Stimulated activated CD4-positive, alpha-beta T cell treated with anti-CD3 and anti-CD28 coated beads, Interleukin-4, amount 100 ng/mL, for 48 hours (primary cell): ENCODE measurements at places on chromosomes 5 and 9.

DNA sequence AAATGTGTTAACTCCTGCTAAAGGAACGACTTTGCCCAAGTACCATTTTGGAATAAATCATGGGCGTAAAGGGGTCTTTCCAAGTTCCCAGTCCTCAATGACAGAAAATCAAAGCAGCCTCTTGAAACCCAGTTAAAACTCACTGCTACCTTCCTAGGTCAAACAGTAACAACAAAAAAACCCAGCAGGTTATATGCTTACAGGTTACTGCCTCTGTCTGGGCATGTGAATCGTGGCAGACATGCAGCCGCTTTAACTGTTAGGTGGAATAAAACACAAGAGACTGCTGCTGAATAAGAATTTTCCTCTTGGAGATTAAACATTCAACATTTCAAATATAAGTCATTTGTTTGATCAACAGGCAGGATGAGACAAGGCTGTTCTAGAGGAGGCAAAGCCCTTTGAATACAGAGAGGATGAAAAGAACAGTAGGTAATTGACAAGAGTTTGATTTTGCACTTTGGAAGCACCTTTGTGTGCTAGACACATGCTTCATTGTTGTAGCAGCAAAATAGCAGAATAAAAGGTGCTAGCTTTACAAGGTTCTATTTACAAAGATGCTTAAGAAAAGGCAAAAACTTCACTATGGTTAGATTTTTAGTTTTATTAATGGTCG is 319.4 kb downstream of the NDUFS4 start:
- DNase-seq, result no peak

DNA sequence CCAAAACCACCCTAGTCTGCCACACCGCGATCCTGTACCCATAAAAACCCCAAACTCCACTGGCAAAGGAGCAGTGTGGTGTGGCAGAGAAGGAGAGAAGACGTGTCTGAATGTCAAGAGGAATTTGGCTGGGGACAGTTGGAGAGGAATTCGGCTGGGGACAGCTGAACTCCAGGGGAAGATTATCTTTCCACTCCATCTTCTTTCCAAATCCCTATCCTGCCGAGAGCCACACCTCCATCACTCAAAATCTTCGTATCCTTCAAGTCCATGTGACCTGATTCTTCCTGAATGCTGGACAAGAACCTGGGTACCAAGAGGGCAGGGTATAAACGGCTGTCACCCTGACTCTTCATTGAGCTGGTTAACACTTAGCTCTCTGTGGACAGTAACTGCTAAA is 448.1 kb downstream of the ARHGEF28 start:
- no peak for DNase-seq

DNA sequence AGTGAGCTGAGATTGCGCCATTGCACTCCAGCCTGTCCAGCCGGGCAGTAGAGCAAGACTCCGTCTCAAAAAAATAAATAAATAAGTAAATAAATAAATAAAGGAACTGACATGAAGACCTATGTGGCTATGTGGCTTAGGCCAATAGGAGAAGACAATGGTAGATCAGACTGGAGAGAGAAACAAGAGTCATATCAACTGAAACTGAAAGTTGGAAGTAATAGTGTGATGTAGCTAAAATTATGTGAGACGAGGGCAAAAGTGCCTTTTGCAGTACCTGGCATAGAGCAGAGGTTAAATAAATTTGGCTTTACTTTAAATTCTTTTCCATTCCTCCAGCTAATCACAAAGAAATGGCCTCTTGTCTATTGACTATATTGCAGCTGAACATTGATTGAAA is 7.3 kb downstream of the FBP2 start:
- no peak for DNase-seq

- DNase-seq, result no peak
Observed at GRCh38 chr5:172985596-172985995, 2.0 kb downstream of the ATP6V0E1 start.
